ENCODE measurements at places on chromosomes 1 and 21.
A peak's percentile ranks its signal among the peaks of the same experiment; 100 is the strongest.

DNA sequence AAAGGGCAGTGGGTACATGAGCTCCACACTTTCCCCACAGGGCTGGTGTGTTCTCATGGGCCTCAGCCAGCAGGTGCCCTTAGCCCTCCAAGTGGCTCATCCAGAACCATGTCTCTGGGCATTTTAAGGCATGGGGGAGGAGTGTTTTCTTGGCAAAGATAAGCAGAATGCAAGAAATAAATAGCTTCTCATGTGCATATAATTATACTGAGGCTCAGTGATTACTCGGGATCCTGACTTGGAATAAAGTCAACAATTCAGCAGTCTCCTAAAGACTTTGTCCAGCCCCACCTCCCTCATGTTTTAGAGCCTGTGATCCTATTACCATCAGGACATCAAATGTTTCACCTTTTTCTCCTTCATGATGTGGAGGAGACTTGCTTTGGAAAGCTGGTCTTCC is 92.7 kb upstream of the COG2 start:
- DNase-seq: no peak

DNA sequence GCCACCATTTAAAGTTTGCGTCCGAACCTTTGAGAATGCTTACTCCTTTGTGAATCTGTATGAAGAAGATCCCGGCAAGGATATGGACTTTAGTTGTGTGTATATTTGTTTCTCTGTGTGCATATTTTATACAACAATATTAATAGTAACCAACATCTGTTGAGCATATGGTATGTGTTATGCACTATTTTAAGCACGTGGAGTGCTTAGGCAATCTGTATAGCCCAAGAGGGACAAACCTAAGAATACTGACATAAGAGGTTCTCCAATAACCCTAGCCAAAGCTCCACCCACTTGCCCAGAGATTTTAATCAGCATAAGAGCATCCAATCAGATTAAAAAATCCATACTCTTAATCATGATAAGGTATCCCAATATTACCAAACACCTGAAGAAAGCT is 92.7 kb downstream of the MAB21L3 start:
- DNase-seq: no peak

GRCh38 chr1:198678901-198679329 is 40.1 kb downstream of the PTPRC start:
- no peak for DNase-seq

- no peak for DNase-seq
Measured at GRCh38 chr1:246117066-246117791, 389.9 kb downstream of the SMYD3 start.

DNA sequence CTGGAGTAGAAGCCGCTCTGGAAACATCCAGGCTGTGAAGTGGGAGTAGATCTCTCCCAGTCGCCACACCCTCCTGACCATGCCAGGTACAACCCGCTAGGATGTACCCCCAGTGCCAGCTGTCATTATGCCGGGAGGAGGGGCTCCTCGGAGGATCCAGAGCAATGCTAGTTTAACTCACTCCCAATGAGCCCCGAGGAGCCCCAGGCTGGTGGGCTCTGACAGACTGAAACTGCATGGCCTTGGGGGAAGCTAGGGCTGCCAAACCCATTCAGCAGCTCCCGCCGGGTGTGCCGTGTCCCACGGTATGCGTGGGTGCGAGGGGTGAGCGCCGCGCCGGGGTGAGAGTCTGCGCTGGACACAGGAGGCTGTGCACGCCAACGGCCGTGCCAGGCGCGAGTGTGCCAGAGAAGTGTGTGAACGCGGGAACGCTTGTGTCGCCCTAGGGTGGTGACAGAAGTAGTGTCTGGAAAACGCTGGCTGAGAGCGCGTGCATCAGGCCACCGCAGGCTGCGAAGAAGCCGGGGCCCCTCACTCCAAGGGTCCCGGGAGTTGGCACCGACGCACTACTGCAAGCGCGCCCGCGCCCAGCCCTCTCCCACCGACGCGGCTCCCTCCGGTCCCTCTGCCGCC is 177.1 kb upstream of the EDN2 start:
- DNase-seq: no peak

GRCh38 chr1:31503570-31503969 is 72.7 kb upstream of the TINAGL1 start:
- DNase-seq: no peak

GRCh38 chr1:50417946-50418599 is 5.2 kb downstream of the DMRTA2 start:
- DNase-seq: no peak

- no peak for DNase-seq
Measured at GRCh38 chr1:22184892-22185612, 42.2 kb upstream of the WNT4 start.

GRCh38 chr1:29878501-29878900 is 642.2 kb downstream of the PTPRU start:
- DNase-seq: no peak

GRCh38 chr1:181040284-181040865 is 6.6 kb downstream of the MR1 start:
- no peak for DNase-seq

DNA sequence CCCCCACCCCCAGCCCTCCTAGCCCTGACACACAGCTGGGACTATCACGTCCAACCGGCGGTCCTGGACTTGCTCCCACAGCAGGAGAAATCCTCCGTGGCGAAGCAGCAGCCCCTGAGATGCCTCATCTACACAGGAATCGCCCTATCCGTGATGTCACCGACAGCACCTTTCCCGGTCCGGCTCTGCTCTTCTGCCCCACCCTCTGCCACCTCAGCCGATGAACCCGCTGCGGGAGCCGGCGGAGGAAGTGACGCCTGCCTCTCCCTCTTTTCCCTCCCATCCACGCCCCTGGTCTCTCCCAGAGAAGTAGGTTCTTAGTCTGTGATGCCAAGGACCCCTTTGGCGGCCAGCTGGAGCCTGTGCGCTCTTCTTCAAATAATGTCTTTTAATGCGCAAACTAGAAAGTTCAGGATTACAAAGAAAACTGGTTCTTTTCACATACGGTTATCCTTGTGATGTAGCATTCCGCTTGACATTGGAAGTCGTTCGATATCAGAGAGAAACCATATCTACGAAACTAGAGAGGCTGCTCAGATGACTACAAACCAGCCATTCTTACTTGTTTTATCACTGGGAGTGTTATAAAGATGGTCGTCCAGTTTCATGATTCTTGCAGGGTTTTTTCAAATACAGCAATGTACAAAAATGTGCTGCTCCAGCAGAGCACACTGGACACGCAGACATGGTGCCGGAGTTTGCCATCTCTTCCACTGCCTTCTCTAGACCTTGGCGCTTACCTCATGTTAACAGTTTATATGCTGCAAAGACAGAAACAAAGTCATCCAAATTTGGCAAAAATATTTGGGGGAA is 120.3 kb downstream of the PPIAL4G start:
- no peak for DNase-seq

DNA sequence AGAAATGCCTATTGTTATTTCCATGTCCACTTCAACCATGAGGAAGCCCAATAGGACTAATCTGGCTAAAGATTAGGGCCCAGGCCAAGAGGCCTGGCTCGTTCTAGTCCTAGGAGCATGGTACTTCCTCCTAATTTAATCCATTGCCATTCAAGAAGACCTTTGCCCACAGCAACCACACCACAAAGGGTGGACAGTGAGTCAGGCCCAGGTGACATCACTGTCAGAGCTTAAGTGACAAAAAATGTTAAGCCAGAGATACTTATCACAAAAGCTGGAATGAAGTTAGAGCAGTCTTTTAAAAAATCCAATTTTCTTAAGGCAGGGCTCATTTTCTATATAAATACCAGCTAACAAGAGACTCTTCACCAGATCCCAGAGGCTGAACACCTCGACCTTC is at the start of gene SPRR3:
TSS of gene SPRR3 (plus strand) at position 368 of the 400 bp plus-strand sequence. CDS start 1,272 bp downstream, outside the sequence.
- DNase-seq: no peak

- no peak for DNase-seq
Measured at GRCh38 chr1:177645491-177646190, 324.2 kb downstream of the SEC16B start.

DNA sequence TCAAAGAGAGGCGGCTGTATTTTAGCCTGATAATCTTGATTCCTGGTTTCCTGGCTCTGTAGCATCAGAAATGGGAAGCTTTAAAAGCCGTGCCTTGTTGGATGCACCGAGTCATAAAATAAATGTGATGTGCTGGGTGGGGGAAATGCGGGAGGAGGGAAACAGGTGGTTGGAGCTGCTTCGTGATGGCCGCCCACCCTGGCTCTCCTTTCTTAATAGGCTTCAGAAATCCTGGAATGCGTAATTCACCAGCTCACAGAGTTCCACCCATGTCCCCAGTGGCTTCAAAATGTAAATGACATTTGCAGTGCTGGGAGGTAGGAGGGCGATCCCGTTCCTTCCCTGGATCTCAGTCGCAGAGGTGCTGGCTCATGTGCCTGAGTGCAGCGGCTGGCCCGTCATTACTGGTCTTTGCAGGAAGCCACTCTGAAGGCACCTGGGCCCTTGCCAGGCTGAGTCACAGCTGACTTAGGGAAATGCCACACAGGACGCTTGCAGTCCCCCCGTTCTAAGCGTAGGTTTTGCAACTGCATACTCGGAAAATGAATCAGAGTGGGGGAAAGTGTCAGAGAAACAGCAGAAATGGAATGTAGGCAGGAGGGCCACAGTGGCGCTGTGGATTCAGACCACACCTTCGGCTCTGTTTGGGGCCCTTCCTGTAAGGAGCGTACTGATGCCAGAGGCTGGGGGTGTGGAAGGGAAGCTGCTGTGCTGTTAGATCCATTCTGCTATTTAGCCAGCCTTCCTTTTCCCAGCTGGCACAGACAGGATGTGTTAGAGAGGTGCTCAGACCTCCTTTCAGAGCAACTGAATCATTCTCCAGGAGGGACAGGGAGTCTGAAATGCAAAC is 37.6 kb downstream of the GALNT2 start:
- DNase-seq: peak; percentile 98

GRCh38 chr1:76140227-76140626 is 65.7 kb downstream of the ST6GALNAC3 start:
- DNase-seq: no peak

- no peak for DNase-seq
Measured at GRCh38 chr1:180672105-180672504, 40.3 kb downstream of the XPR1 start.

- DNase-seq: no peak
Measured at GRCh38 chr1:59123081-59123681, 173.7 kb upstream of the FGGY start.

GRCh38 chr1:15430787-15431570 is 7.3 kb upstream of the CTRC start:
- DNase-seq: no peak

GRCh38 chr1:109643385-109644230 is 12.3 kb upstream of the GSTM4 start:
- no peak for DNase-seq

DNA sequence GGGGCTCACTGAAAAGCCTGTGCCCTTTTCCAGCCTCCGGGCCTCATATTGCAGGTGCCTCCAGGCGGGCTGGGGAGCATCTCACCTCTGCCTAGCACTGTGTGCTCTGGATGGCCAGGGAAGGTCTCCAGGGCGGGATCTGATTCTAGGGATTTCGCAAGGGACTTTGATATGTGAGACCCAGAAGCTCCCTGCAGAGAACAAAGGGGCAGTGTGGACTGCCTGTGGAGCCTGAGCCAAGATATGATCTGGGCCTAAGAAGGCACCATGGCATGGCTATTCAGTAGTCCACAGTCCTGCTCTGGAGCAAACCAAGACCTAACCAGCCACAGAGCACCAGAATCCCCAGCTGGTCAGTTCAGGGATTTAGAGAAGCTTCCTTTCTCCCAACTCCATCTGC is 157.2 kb downstream of the ST6GALNAC5 start:
- no peak for DNase-seq

- DNase-seq: no peak
Measured at GRCh38 chr1:180610556-180611015, 21.2 kb upstream of the XPR1 start.

DNA sequence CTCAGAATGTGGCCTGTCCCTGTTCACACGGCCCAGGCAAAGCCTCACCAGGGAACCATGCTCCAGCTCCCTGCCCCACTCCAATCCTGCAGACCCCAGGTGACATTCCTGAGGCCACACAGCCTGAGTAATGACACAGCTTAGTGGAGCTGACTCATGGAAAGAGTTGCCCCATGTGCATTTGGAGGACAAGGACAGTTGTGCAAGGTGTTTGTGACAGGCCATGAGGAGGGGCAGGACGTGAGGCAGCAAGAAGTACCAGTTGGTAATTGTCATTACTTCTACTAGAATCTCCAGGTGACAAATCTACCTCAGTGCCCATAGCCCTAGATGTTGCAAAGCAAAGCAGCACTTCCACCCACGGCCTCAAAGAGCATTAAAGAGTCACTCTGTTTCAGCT is 15.2 kb downstream of the PRR9 start:
- no peak for DNase-seq

DNA sequence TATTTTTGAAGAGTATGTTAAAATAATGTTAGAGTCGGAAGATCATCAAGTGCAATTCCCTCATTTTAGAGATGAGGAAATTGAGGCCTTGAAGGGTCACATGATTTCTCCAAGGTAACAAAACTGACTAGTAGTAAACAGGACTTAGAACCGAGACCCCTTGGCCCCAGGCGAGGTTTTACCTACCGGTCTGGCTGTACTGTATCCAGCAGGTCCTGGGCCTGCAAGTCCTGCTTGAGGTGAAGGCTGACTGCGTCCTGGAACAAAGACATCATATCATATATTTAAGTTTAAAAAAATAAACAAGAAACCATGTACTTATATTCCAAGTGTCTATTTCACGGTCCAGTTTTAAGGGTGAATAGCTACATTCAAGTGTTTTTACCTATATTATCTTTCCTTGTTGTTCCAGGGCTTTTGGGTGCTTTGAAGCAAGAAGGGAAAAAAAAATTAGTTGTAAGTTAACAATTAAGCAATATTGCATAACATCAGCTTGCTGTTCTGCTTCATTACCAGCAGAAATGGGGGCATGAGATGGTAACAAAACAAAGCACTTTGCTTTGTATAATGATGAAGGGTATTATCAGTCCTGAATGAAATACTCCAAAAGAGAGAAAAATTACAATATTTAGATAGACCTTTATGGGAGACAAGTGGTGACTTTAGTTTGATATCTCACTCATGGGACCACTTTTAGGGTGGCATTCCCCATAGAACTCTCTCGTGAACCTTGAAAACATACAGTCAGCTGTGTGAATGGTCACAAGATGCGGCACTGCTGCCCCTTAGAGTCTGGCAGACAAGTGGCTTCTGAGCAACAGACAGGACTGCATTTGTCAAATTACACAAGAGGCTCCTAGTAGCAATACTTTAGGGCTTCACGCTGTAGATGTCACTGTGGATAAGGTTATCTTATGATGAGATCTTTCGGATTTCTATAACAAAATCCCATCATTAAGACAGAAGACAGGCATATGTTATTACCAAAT is 29.8 kb upstream of the CFAP298 start:
- no peak for DNase-seq

All from BJ (cell line).